ENCODE measurements at places on chromosomes 16 and 17.

DNA sequence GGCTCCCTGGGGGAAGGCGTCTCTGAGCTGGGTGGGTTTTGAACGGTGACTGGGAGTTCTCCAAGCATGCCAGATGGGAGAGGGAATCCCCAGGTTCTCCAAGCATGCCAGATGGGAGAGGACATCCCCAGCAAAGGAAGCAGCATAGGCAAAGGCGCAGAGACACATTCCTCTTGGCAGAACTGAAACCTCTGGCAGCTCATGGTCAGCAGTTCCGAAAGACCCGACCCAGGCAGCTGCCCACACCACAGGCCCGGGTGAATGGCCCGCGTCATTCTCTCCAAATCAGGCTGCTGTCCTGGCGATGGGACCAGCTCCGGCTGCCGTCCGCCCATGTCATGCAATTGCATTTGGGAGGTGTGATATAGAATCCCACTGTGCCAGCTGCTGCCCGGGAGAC lies 8.0 kb downstream of the ZNF469 start:
- DNase-seq = no peak

- no peak for DNase-seq
Observed at GRCh38 chr17:69047368-69048263, 13.1 kb downstream of the ABCA9 start.

DNA sequence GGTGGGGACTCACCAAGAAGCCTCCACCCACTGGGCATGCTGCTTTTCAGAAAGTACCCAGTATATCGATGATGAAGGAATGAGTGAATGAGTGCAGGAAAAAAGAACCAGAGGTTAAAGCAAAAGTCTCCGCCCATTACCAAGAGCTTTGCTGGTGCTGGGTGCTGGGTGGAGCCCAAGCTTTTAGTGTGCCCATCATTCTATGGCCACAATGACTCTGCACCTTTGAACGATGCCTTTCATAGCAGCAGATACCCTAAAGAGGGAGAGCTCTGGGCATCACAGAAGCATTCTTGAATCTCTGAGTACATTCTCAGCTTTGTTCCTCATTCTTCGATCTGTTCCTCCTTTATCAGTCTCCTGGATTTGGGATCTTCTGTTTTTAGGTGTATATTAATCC lies 450.7 kb upstream of the CCL2 start:
- no peak for DNase-seq

DNA sequence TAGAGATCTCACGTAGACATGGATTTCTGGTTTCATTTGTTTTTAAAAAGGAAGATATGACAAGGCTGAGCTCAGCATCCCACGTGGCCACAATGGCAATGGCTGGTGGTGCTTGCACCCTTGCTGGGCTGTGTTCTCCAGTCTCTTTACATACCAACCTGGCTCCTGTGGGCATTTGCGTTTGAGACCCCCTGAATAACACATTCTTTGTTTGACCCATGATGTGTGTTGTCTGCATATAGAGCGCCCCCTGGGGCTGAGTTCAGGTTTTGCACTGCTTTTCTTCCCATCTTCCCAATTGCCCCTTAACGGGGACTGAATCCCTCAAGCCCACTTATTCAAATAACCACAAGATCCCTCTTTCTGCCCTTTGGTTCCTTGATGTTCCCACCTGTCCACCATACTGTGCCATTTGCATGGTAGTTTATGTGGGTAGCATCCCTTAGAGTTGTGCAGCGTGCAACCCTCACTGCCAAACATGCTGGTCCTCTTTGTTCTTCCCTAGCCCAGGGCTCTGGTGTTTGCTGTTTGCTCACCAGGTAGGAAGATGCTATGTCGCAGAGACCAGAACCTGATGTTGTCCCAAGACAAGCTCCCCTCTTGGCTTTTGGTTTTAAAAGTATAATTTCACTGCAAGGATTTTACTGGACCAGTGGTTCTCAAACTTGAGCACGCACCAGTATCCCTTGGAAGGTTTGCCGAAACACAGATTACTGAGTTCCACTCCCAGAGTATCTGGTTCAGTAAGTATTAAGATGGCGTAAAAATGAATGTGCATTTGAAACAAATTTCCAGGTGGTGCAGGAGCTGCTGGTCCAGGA lies 38.5 kb upstream of the NKD1 start:
- peak; percentile 48 for DNase-seq

GRCh38 chr17:17897442-17897841 lies 60.7 kb upstream of the SREBF1 start:
- DNase-seq = peak; percentile 86

- DNase-seq = no peak
Observed at GRCh38 chr17:63029541-63029940, 63.5 kb downstream of the TANC2 start.

GRCh38 chr16:57223057-57223456 lies 22.0 kb upstream of the ARL2BP start:
- DNase-seq = no peak

DNA sequence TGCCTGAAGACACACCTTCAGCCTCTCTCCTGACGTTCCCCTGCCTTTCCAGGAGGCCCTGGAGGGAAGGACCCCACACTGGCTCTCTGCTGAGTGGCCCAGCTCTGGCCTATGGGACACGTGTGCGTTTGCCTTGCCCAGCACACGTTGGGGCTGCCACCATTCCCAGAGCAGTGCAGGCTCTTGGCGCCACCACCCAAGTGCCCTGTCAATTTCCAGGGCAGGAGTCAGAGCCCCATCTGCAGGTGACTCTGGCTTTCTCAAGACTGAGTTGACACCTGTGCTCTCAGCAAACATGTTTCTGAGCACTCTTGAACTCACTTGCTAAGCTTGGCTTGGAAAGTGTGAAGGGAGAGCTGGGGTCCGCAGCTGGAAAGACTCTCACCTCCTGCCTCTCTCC lies 4.7 kb upstream of the IRF8 start:
- DNase-seq = peak; percentile 59

- no peak for DNase-seq
Observed at GRCh38 chr17:71011391-71011790, 842.1 kb downstream of the KCNJ2 start.

DNA sequence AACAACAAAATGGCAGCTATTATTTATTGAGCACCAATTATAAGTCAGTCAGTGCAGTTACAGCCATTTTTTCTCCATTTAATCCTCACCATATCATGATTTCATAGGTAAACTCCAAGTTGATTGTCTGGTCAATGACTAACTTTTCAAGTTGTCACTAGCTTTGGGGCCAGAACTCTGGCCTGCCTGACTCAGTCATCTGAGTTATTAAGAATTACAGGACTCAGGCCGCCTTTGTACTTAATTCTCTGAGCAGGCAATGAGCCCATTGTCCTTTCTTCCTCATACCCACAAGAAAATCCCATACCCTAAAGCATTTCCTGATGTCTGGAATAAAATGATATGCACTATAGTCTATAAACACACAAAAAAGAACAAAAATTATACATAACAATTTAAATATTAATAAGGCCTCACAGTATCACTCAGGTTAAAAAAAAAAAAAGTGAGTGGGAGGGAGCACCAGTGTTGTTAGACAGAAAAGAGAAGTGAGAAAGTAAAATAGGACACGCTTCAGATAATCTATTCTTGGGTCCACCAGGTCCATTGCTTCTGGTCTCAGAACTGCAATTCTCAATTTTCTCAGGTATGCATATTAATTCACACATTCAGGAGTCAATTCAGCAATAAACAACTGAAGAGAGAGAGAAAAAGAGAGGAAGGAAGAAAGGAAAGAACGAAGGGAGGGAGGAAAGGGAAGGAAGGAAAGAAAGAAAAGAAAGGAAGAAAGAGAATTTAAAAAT lies 70.2 kb downstream of the SPAG9 start:
- DNase-seq = peak; percentile 77

DNA sequence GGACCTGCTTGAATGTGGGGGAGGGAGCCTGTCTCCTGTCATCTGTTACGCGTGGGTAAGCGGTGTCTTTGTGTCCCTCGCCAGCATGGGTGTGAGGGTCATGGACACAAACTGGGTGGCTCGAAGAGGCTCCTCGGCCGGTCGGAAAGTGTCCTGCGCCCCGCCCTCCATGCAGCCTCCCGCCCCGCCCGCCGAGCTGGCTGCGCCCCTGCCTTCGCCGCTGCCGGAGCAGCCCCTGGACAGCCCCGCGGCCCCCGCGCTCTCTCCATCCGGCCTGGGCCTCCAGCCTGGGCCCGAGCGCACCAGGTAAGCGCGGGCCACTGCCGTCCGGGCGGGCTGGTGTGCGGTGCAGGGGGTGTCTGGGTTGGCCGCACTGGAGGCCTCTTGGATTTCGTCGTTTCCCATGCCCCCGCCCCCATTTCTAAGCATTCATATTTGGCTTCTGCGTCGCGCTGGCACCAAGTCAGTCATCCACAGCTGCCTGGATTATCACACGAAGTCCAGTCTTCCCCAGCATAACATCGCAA lies 43.8 kb downstream of the ELAC2 start:
- DNase-seq = no peak

- no peak for DNase-seq
Observed at GRCh38 chr16:787321-787966, 737 bp downstream of the RPUSD1 start.

DNA sequence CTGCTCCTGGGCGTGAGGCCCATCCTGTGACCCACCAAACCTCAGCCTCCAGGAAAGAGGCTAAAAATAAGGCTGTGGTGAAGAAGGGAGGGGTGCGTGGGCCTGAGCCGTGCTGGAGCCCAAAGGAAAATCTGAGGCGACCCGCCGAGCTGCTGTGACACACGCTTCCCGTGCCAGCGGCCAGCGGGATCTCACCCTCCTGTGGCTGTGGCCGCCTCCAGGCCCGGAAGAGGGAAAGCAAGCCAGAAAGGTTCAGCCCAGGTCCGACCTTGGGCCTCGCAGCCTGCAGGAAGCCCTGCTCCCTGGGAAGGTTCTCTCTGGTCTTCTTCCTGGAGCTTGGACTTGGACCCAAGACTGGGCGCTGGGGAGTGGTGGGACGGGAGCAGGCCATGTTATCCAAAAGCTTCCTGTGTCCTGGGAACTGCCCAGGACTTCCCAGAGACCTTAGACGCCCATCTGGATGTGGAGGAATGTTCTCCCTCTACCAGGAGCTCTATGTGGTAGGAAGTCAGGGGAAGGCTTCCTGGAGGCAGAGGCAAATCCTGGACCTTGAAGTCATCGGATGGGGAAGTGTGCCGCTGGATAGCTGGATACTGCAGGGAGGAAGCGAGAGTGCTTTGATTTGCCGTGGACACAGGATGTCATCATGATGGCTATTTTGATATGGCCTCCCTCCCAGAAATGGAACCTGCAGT lies 11.4 kb downstream of the SPNS2 start:
- DNase-seq = no peak

DNA sequence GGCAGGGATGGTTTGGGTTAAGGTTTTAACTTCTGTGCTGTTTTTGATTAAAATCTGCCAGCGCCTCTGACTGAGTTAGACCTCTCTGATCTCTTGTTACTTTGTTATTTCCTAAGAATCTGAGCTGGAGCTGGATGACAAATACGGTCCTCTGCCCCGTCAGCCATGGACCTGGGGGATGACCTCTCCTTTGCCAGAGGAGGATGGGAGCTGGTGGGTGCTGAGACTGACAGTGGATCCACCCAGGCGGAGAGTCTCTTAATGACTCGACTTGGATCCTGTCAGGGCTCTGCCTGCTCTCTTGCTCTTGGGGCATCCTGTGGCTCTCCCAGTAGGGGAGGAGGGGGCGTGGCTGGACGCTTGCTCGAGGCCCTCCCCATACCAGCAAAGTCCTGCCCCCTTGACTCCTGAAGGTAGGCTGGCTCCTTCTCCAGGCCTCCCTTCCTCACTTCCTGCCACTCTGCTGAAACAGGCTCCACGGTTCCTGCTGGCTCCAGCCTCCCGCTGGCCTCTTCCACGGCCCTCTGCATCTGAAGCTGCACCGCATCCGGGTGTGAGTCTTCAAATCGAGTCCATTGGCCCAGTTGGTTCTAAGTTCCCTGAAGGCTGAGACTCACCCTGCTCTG lies 24.8 kb upstream of the MAP3K14 start:
- no peak for DNase-seq

GRCh38 chr17:52030052-52030451 lies 128.5 kb downstream of the CA10 start:
- no peak for DNase-seq

DNA sequence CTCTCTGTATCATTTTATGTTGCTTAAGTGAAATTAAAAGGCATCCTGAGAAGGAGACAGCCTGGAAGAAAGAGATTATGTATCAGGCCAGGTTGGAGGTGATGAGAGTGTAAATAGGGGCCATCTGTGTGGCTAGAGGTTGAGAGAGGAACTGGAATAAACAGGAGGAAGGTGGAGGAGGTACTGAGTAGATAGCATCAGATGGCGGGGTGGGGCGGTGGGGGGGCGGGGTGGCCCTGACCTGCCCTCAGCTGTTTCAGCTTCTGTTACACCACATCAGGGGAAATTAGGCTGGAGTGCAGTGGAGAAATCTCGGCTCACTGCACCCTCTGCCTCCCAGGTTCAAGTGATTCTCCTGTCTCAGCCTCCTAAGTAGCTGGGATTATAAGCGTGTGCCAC lies 6.9 kb upstream of the KCNG4 start:
- DNase-seq = no peak

- DNase-seq = peak; percentile 38
Observed at GRCh38 chr16:27315333-27316037, 1.7 kb downstream of the IL4R start.

- no peak for DNase-seq
Observed at GRCh38 chr17:65131946-65132345, 5.2 kb upstream of the RGS9 start.

GRCh38 chr17:41659427-41660212 lies 29.1 kb upstream of the EIF1 start:
- DNase-seq = no peak

DNA sequence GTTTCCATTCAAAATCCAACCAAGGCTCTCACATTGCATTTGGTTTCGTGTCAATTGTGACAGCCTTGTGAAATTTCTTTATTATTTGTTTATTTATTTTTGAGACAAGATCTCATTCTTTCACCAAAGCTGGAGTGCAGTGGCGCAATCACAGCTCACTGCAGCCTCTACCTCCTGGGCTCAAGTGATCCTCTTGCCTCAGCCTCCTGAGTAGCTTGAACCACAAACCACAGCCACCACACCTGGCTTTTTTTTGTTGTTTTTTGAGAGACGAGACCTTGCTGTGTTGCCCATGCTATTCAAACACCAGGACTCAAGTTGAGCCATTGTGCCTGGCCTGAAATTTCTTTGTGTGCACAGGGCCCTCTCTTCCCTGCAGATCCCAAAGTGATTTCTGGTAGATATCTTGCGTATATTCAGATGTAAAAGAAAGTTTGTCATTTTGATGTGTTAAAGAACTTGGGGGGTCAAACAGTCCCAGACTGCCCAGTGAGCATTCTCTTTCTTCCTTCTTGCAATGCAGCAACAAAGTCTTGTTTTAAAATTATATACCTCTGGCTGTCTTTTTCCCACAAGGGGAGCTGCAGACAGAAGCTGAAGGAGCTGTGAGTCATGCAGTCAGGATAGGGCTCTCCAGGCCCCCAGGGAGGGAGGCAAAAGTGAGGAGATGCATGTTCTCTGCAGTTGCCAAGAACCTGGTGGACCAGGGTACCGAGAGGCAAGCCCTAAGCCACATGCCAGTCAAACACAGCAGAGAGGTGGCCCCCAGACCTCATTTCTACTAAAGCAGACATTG lies 15.5 kb upstream of the USP22 start:
- no peak for DNase-seq

- no peak for DNase-seq
Observed at GRCh38 chr17:10775058-10775457, 28.8 kb downstream of the TMEM238L start.

GRCh38 chr17:49223517-49224197 lies 6.9 kb downstream of the PHOSPHO1 start:
- peak; percentile 54 for DNase-seq

All from GM12865 (cell line).